ENCODE measurements at places on chromosomes 11 and 22. TPM values are rescaled to one million over a fixed set of nuclear protein-coding genes. Genes with fewer than 3 reads are reported as not detected.
A peak's percentile ranks its signal among the peaks of the same experiment; 100 is the strongest.

The CDC42BPG gene
- 4.6 TPM for total RNA-seq

- no peak for DNase-seq
These were observed 22.8 kb downstream of the KRTAP5-6 start for GRCh38 chr11:1719781-1720180.

The ALDH3B1 gene
- 3.9 TPM for total RNA-seq

DNA sequence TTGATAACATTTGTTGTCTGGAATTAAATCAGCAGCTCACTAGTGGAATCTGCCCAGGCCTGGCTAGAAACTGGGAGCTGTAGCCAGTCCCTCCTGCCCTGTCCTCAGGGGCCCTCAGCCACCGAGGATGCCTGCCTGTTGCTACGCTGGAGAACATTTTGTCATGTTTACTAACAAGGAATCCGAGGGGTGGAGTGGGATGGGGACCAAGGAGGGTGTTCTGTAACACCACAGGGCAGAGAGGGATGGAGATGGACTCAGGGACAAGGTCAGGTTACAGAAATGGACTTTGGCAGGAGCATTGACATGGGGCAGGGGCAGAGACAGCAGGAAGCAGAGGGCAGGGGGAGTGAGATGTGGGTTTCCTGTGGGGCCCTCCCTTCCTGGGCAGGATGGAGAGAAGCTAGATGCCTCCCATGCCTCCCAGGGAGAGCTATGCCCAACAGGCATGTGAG is 45.8 kb upstream of the AMPD3 start:
- DNase-seq: no peak

- no peak for DNase-seq
These were observed 32.0 kb upstream of the NARS2 start for GRCh38 chr11:78606667-78607066.

DNA sequence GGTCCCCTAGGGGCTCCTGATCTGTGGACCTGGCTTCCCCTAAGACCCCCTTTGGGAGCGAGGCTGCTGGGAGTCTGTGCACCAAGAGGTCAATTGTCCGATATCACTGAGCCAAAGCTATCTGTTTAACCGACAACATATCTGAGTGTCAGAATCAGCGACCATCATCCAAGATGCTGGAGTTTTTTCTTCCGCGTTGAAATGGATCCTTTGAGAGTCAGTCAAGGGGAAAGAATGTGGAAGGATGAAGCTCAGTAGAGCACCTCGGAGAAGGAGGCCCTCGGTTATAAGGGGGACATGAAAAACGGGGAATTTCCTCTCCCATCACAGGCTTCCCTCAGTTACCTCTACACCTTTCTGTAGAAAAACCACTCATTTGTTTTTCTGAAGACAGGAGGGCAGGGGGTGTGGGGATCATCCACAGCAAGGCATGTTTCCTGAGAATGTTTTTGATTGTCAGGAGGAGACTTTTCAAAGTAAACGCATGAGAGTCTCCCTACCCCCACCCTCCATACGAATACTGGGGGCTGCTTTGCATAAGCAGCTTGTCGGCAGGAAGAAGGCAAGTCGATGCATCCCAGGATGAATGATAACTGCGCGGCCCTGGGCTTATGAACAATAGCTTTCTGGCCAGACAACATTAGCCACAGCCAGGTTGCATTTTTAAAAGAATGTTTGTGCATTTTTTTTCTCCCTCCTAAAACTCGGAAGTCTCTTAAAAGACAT is 37.7 kb upstream of the CCND1 start:
- DNase-seq: no peak

DNA sequence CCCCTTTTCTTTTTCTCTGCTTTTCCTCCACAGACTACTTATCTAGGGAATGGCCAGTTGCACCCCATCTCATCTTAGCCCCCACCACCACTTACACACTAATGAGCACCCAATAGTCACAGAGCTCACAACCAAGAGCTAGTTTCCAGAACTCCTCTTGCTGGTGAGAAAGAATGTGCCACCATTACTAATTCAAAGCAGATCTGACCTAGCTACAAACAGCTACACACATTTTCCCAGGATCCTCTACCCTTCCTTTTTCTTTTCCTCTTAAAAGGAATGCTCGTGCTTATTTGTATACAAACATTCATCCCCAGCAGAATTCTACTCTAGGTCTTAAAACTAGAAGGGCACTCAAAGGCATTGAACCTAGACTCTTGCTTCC is 136.8 kb downstream of the CD44 start:
- no peak for DNase-seq

DNA sequence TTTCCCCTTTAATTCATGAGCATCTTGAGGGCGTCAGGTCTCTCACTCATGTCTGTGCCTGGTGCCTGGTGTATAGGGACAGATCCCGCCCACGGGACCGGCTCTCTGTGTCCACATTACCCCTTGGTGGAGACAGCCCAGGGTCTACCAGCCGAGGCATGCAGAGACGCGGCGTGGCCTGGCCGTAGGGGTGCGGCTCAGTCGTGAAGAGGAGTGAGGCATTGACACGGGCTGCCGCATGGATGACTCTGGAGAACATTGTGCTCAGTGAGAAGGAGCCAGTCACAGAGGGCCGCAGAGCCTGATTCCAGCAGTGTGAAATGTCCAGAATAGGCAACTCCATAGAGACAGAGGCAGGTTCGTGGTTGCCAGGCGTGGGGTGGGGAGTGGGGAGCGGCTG is 209.8 kb downstream of the TBC1D22A start:
- DNase-seq: no peak

- no peak for DNase-seq
These were observed 66.4 kb upstream of the KCNQ1OT1 start for GRCh38 chr11:2766166-2766565.

DNA sequence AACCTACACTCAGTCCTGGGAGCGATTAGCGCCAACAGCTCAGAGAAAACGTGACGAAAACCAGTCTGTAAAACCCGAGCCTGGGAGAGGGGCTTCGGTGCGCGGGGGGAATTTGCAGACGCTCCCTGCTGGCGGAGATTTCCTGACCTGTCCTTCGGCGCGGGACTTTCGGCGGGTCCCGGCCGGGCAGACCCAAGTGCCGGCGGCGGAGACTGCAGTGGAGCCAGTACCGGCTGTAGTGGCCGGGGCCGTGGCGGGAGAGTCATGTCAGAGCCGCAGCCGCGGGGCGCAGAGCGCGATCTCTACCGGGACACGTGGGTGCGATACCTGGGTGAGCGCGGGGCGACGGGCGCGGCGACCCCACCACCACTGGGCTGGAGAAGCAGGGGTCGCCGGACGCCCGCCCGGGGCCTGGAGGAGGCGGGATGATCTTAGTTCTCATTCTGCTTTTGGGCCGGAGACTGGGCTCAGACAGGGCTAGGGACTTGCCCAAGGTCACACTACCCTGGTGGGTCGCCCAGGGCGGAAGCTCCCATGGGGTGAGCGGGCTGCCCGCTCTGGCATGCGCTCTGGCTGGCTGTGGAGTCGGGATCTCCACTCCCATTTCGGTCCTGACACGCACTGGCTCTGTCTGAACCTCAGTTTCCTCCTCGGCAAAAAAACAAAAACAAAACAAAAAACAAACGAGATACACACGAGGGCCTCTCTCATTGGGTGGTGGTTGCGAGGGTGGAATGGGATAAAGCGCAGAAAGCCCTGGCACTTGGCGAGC is at the start of gene MTFP1:
TSS of gene MTFP1 (plus strand) at position 153 of the 772 bp plus-strand sequence. CDS start at position 265, 112 bp downstream.
- no peak for DNase-seq

- peak; percentile 49 for DNase-seq
These were observed 13.5 kb upstream of the B4GALNT4 start for GRCh38 chr11:355581-356458.

The HTR3A gene
- total RNA-seq: 0.29 TPM

The DEUP1 gene
- total RNA-seq: 0.69 TPM

- DNase-seq: no peak
These were observed 32.1 kb upstream of the SLC5A12 start for GRCh38 chr11:26753723-26754504.

DNA sequence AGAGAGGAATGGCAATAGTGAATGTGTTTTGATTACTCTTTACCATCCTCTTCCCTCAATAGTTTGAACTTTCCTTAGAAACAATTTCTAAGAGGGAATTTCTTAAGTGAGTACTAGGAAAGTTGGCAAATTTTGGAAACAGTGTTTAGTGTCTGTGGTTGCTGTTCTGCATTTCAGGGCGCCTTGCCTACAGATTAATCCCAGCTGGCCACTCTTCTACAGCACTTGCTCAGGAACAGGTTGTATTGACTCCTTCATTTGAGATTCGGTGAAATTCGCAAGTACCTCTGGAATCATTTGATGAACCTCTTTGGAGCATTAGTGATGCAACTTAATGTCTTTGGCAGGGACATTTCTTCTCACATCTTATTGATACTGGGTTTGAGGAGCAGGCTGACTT is 28.3 kb downstream of the JAM3 start:
- no peak for DNase-seq

The LINC01488 gene
- total RNA-seq: not detected

The SCARF2 gene
- 15.0 TPM for total RNA-seq

- DNase-seq: peak; percentile 26
These were observed 1.7 kb downstream of the PHF21A start for GRCh38 chr11:46119352-46120216.

The CLNS1A gene
- 112 TPM for total RNA-seq

DNA sequence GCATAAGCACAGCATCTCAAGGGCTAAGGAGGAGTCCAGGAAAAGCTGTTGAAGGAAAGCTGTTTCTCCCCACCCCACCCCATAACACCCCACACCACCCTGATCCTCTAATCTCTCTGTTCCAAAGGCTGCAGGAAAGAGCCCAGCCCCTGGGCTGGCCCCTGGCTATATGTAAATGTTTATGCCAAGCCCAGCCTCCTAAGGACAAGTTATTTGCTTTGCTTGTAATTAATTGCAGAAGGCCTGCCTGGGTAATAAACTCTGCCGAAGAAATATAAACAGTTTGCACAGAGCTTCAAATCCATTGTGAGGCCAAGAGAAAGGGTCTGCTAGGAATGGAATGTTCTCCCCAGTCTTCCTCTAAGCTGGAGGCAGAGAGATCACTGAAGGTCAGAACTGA is 21.2 kb downstream of the ARRB1 start:
- DNase-seq: no peak

DNA sequence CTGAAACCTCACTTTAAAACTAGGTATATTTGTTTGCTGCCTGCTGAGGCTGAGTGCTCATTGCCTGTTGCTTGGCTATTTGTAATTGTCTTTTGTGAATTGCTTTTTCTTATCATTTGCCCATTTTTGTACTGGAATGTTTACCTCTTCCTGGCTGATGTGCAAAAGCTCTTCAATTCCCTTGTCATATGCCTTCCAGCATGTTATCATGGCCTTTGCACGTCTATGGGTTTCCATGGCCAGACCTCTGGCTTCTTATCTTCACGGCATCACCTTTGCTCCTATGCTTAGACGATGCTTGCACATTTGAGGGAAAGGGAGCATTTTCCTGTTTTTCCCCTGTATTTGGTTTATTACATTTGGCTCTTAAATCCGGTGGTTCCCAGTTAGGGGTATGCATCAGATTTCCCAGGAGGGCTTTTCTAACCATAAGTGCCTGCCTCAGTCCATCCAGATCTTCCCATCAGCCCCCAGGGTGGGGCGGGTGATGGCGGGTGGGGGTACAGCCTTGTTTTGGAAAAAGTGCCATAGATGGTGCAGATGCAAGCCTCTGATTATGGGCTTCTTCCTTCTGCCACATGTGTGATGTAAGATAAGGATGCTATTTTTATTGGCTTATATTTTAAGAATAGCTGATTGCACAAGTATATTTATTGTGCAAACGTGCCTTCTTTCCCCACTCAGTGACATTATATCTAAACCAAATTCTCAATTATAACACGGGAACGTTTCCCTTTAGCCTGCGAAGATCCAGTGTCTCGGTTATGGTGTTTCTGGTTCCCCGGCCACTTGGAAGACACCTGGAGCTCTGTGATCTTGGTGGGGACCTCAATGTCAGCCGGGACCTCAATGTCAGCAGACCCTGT is 70.6 kb upstream of the SEPTIN5 start:
- no peak for DNase-seq

GRCh38 chr11:20566591-20567434 is 32.6 kb upstream of the SLC6A5 start:
- no peak for DNase-seq

DNA sequence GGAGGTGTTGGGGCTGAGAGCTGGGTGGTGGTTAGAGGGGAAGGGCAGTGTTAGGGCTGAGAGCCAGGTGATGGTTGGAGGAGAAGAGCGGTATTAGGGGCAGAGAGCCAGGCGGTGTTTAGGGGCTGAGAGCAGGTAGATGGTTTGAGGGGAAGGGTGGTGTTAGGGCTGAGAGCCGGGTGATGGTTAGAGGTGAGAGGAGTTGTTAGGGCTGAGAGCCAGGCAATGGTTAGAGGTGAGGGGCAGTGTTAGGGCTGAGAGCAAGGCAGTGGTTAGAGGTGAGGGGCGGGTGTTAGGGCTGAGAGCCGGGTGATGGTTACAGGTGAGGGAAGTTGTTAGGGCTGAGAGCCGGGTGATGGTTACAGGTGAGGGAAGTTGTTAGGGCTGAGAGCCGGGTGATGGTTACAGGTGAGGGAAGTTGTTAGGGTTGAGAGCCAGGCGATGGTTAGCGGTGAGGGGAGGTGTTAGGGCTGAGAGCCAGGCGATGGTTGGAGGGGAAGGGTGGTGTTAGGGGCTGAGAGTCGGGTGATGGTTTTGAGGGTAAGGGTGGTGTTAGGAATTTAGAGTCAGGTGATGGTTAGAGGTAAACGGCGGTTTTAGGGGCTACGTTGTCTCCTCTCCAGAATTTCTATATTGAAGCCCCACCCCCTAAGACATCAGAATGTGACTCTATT is 230.0 kb upstream of the TBCEL start:
- DNase-seq: no peak

DNA sequence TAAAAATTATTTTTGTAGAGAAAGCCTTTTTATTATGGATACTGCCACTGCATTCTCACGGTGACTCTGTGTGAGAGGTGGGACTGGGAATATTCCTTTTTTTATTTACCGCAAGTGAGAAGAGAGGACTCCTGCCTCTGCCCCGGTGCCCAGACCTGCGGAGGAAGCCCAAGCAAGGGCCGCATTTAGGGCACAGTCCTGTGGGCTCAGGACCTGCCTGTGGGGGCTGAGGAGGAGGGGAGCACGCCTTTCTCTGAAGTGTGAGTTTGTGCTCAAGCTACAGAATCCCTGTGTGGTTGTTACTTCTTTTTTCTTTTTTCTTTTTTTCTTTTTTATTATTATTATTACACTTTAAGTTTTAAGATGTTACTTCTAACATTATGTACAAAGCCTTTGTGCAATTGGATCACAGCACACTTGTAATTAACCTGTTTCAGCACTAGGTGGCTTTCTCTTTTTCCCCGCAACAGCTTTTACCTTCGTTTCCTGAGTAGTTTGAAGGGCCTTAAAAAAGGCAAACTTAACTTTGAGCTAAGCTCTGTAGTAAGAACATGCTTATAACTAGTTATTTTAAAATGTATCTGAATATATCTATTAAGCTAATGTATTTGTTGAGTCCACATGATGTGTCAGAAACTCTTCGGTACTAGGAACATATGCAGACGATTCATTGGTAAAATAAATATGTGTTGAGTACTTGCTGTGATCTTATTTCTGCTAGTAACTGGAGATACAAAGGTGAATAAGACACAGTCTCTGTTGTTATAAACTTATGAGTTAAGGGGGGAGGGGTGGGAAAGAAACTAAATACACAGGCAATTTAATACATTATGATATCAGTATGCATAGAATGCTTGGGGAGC is 18.3 kb downstream of the AMOTL1 start:
- no peak for DNase-seq
